ENCODE measurements at places on chromosomes 4 and X. TPM values are rescaled to one million over a fixed set of nuclear protein-coding genes. Genes with fewer than 3 reads are reported as not detected.

GRCh38 chrX:22594766-22595165 lies 322.1 kb downstream of the CBLL2 start:
- no peak for DNase-seq

GRCh38 chrX:33465137-33465536 lies 253.8 kb upstream of the DMD start:
- DNase-seq, result no peak

DNA sequence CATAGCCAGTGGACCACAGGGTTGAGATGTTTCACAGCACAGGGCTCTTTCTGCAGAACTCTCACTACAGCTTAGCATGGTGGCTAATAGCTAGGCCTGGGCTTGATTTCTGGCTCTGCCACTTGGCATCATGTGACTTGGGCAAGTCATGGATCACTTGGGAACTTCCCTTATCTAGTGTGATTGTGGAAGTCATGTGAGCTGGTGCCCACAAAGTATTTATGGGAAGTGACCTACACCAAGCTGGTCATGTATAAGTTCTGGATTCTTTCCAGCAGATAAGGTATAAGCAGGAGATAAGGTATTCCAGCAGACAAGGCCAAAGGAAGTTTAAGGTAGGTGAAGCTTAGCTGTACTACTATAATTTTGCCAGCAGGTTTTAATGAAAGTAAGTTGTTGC lies 61.0 kb downstream of the REELD1 start:
- no peak for DNase-seq

DNA sequence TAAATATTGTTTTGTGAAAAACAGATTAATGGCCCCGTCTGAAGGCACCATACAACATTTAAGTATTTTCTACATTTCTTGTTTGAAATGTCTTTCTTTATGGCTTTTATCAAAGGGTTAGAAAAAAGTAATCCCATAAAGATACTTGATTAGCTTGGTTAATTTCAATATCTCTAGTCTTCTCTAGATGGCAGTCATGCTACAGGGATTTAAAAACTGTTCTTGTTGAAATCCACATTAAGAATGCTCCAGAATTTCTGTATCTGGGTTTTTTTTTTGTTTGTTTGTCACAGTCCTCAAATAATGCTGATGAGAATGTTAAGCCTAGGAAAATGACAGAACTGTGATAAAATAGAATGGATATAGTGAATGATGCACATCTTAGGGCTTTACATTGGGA lies 109.0 kb upstream of the AADAT start:
- peak; percentile 10 for DNase-seq

DNA sequence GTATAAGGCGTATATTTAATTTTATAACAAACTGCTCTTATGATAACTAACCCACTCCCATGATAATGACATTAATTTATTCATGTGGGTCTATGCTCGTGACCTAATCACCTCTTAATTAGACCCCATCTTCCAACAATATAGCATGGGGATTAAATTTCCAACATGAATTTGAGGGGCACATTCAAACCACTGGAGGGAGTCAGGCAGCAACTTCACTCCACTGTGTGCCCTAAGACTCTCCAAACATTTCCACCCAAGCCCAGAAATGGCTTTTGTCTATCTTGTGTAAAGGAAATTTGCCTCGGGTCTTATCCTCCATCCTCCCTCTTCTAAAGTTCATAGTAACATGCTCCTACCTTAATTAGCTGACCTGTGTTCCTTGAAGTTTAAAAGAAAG lies 616.1 kb upstream of the CPEB2 start:
- no peak for DNase-seq

The TXK gene
- total RNA-seq, result not detected

- no peak for DNase-seq
Measured at GRCh38 chr4:159272273-159273140, 169.6 kb downstream of the RAPGEF2 start.

- no peak for DNase-seq
Measured at GRCh38 chrX:46676399-46677356, 82.2 kb downstream of the SLC9A7 start.

DNA sequence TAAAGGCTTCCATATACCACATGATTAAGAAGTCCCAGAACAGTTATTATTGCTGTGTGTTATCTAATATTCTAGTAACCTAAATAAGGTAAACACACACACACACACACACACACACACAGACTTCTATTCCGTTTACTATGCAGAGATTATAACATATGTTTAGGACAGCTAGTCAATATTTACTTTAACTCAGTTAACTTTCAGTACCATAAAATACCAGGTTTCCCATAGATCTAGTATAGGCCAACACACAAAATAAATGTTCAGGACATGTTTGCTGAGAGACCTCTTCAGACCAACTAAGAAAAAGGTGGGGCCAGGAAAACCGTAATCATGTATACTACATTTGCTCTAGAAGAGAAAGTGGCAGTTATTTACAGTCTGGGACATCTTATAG lies 365.5 kb downstream of the KLHL13 start:
- no peak for DNase-seq

The MAGEA9B gene
- total RNA-seq, result not detected

The SSX4B gene
- not detected for total RNA-seq

DNA sequence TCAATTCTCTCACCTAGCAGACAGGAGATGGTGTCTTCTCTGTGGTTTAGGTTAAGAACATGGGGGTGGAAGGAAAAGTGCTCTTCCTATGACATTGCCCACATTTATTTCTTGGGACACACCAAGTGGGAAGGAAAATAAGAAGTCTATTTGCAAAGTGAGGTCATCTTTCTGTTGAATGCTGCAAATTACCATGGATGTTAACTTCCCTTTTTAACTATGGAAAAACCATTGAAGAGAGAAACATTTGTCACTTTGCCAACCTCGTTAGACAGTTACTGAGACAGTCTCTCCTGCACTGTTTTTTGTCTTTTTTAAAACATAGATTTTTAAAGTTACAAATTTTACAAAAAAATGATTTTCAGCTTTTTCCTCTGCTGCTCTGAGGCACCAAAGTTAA lies 72.8 kb upstream of the BEND4 start:
- no peak for DNase-seq

The FAAH2 gene
- not detected for total RNA-seq

GRCh38 chr4:168856312-168856711 lies 153.7 kb downstream of the CBR4 start:
- DNase-seq, result peak; percentile 93

The PHEX gene
- 0.09 TPM for total RNA-seq

DNA sequence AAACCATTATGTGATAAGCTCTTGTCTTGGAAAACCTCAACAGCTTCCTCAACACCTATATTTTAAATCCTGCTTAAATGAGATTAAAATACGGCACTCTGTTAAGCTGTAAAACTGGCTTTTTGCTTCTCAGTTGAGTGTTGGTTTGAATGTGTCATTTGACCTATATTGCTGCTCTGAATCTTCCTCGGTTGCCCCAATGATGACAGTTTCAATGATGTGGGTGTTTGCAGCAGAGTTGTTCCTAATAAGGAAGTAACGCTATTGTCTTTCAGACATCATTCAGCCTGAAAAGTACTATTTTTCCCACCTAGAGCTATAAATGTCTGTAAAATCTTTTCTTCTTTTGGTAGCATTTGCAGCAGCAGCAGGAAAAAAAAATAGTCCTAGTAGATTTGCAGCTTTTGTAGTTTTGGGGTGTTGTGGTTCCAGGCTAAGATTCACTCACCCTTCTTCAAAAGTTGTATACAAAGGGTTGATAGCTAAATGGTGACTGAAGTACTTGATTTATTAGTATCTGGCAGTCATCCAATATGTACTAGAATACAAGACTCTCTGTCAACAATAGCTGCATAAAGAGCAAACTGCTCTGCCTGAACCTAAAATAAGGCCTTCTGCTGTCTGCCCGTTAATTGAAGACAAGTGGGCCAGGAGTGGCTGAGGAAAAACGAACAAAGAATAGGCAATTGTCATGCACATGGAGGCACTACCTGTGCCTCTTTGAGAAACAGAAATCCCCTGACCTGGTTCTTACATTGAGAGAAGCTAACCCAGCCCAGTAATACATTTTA lies 333.1 kb downstream of the IL1RAPL1 start:
- no peak for DNase-seq

DNA sequence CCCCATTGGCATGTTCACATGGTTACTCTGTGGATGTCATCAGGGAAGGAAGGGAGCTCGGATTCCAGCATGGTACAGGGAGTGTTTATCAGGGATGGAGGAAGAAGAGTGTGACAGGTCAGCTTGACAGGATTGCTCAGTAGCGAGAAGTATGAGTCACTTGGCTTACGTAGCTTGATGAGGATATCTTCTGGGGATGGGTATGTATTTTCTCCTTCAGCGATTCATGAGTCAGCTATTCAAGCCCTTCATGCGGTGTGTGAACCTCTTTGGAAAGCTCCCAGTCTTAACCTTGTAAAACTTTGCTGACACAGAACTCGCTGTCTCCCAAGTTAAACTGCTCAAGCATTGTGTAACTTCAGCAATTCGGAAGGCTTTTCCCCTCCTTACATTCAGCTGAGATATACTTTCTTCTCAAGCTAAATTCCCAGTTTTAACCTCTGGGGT lies 275.4 kb downstream of the ARHGAP10 start:
- peak; percentile 98 for DNase-seq

- DNase-seq, result no peak
Measured at GRCh38 chr4:5128569-5128968, 77.3 kb downstream of the STK32B start.

DNA sequence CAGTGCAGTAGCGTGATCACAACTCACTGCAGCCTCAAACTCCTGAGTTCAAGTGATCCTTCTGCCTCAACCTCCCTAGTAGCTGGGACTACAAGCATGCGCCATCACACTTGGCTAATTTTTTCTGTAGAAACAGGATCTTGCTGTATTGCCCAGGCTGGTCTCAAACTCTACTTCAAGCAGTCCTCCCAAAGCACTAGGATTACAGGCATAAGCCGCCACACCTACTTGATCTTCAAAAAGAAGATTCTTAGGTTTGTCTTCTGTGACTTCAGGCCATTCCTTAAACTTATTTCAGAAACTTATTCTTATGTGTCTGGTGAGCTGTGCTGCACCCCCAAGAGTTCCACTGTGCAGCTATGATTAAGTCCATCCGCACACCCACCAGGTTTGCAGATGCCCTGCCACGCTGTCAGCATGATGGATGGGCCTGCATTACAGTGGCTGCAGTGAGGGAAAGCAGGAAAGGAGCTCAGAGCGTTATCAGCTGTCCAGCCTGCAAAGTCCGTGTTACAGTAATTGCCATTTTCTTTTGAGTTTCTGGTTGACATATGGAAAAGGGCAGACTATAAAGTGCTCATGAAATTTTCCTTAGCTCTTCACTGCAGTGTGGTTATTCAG lies 146.6 kb downstream of the AASDH start:
- DNase-seq, result no peak

The CT45A1 gene
- not detected for total RNA-seq

All from HFFc6 (cell line).